ENCODE measurements at places on chromosomes 7 and 10.

GRCh38 chr10:125661941-125662515 is 20.9 kb downstream of the TEX36 start:
- no peak for DNase-seq

DNA sequence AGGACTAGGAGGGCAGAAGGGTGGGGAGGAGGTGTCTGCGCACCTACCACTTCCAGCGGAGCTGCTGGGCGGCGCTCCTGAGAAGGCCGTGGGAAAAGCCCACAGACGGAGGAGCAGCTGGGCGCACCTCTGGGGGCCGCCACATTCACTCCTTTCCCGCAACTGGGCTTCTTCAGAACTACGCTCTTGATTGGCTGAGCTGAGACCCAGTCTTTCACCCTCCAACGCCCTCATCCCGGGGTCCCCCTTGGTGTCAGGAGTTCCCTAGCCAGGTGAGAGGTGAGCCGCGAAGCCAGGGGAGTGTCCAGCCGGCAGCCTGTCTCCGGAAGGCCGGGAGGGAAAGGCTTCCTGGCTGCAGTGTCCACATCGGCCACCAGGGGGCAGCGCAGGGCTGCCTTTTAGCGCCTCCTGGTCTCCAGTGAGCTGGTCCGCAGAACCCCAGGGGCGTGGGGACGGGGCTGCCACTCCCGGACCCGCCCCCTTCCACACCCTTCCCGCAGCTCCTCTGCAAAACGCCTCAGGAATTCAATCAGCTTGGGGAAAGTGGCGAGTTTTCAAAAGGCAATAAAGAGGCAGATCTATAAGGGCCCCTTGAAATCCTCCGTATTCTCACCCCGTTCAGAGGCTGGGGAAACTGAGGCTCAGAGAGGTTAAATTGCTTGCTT is 98.8 kb downstream of the CHST15 start:
- no peak for DNase-seq

DNA sequence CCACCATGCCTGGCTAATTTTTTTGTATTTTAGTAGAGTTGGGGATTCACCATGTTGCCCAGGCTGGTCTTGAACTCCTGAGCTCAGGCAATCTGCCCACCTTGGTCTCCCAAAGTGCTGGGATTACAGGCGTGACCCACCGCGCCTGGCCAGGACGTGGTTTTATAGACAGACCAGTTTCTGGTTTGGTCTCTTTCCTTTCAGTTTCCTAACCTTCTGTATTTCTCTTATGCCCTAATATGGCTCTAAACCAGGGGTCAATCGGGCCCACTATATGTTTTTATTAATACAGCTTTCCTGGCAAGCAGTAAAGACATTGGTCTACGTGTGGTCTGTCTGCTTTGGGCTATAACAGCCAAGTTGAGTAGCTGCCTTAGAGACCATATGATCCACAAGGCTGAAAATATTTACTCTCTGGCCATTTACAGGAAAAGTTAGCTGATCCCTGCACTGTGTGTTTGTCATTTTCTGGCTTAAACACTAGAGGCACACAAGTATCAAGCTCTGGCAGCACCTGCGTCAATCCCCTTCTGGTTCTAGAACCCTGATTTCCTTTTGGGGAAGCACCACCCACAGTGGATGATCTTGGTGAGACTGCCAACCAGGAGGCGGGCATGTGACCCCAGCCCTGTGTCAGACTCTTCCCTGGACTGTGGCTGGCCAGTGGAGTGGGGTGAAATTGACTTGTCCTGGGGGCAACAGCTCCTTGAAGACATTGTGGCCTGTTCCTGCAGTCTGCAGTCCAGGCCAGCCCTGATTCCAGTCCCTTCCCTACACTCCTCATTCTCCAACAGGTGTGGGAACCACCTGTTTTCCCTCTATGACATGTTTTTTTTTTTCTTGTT is 497.2 kb downstream of the PLXNA4 start:
- no peak for DNase-seq

DNA sequence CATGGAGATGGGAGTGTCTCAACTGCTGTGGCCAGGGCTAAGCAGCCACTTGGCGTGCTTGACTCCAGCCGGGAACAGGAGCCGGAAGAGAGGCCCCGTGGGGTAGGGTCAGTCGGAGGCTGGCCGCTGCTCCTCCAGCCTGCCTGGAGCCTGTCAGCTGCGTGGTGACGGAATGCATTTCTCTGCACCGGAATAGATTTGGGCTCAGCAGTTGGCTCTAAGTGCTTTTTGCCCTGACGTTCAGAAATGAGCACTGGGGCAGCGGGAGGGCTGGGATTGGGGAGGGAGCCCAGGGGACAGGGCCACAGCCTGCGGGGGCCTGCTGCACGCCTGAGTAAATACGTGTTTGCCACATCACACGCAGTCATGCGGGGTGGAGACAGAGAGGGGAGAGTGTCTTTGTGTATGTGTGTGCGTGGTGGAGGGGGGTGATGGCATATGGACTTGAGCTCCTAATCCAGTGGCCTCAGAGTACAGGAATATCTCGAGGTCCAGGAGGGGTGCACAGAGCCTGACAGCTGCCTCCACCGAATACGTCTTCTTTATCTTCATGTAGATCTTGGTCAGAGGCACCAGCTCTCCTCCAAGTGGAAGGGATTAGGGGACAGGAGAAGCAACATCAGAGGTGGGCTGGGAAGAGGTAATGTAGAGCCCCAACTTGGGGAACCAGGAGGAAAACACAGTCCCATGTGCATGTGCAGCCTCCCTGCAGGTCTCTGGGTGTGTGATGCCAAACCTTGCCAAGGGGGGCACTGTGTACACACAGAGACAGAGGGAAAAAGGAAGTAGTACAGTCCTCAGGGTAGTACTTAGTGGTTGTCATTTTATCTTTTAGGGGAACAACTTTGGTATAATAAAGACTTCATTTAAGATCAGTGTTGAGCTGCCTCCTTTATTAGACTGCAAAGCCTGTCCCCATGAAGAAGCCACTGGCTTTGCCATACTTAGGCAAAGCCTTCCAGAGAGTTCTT is 151.4 kb downstream of the CDH23 start:
- DNase-seq, result no peak

- no peak for DNase-seq
Measured at GRCh38 chr7:118324790-118325449, 100.4 kb downstream of the ANKRD7 start.

All from NCI-H446 treated with DMSO at 0.1 percent for 48 hours (cell line).